ENCODE measurements at places on chromosomes 1 and 21.

GRCh38 chr1:47128221-47128620, 9.0 kb upstream of the CYP4A22 start:
- no peak for DNase-seq

GRCh38 chr1:152052606-152053005, 15.8 kb upstream of the S100A11 start:
- DNase-seq: peak; percentile 78

GRCh38 chr1:241551759-241552638, 19.8 kb downstream of the KMO start:
- no peak for DNase-seq

DNA sequence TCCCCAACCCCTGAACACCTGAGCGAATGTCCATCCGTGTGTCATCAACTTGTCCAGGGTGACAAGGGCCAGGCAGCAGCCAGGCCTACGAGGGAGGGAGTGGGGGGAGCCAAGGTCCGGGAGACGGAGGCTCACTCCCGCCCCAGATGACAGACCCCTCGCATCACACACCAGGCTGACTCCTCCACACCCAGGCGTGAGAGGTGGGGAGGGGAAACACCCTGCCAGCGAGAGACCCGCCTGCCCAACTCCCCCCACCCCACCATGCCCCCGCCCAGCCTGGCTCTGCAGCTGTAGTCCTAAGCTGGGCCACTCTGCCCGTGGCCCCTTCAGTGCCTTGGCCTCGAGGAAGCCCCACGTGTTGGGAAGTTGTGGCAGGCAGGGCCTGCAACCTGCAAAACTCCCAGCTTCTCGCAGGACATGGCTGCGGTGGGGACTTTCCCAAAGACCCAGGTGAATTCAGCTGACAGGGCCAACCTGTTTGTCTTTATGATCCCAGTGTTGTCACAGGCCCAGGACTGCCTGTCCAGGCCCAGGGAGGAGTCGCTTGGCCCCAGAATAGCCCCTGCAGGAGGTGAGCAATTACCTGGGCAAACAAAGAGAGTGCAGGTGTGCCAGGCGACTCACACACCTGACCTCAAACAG, 62.9 kb downstream of the RIPK4 start:
- DNase-seq: no peak

DNA sequence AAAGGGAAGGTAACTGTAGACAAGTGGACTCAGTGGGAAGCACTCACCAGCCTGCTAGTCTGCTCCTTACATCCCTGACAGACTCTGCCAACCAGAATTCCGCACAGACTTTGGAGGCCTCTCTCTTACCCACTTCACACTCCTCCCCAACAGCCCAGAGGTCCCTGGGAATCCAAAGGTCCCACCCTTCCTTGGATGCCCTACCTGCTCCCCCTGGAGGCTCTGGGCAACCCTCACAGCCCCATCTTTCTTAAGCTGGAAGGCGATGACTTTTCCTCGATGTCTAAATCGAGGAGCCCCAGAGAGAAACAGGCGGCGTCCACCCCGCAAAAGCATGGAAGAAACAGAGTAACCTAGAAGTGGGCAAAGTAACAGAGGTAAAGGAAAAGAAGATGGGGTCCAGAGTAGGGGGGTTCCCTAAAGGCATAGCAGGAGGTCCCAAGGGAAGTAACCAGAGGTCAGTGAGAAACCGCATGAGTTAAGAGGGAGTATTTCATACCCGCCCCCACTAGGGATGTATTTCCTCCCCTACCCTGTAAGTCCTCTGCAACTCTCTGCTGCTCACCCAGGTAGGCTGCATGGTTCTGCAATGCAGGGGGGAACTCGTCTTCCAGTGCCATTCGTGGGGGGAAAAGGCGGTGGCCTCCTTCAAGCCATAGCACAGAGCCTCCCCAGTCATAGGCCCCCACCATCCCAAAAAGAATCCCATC, 8.4 kb downstream of the ITGA10 start:
- no peak for DNase-seq

DNA sequence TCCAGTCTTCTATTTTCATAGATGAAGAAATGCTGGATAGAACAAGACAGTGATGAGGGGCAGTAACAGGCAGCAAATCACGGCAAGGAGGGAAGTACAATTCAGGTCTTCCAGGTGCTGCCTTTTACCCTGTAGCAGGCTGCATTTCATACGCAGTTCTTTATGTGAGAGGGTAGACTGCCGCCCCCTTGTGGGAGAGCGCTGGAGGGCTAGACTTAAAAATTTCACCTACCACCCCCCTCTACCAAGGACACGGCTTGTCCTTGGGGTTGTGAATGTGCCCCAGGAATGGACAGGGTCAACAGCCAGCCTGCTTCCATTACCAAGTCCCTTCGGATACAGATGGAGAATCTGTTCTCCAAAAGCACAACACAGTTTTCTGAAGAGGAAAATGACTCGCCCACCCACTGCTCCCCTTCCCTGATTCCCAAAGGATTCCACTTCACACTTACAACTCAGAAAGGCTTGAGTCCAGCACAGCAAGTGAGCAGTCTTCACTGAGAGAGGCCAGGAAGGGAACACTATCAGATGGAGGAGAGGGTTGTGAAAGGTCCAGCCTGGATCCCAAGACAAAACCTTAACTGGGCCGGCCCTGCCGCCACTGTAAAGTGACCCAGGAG, 7.4 kb downstream of the WDR77 start:
- peak; percentile 14 for DNase-seq

GRCh38 chr1:17538010-17538409, 1.5 kb upstream of the ARHGEF10L start:
- peak; percentile 39 for DNase-seq
